ENCODE measurements at places on chromosomes 1 and 21.
A peak's percentile ranks its signal among the peaks of the same experiment; 100 is the strongest.

- DNase-seq: no peak
Observed at GRCh38 chr1:173355281-173356031, 121.7 kb upstream of the PRDX6 start.

DNA sequence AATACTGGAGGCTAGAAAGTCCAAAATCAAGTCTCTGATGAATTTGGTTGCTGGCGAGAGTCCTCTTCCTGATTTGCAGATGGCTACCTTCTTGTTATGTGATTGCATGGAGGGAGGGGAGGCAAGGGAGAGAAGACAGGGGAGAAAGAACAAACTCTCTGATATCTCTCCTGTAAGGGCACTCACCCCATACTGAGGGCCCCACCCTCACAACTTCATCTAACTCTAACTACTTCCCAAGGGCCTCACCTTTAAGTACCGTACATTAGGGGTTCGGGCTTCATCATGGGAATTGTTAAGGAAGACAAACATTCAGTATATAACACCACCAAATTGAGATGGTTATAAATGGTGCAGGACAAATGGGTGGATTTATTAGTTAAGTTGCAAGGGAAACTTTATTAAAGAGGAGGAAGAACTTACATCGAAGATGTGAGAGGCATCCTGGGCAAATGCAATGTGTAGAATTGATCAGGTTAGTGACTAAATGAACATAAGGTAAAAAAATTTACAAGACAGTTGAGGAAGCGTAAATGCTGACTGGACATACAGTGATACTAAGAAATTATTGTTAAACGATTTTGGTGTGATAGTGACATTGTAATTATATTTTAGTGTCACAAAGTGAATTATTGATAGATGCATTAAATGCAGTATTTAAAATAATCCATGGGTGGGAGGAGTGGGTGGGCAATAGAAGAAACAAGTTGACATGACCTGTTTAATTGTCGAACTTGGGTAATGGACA, 10.6 kb downstream of the OR2B11 start:
- no peak for DNase-seq

DNA sequence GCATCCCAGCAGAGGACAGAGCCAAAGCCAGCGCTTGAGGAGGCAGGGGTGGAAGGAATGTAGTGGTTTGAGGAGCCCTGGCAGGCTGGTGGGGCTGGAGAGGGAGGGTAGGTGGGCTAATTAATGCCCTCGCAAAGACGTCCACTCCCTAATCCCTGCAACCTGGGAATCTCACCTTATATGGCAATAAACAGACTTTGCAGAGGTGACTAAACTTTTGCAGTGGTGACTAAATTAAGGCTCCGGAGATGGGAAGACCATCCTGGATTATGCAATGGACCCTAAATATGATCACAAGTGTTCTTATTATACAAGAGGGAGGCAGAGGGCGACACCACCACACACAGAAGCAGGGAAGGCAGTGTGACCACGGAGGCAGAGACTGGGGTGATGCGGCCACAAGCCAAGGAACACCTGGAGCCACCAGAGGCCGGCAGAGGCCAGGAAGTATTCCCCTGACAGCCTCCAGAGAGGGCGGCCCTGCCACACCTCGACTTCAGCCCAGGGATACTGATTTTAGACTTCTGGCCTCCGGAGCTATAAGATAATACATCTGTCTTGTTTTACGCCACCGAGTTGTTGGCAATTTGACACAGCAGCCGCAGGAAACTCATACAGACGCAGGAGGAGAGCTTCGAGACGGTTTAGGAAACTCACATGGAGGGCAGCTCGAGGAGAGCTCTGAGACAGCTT, 23.1 kb upstream of the NPPB start:
- no peak for DNase-seq

- DNase-seq: no peak
Observed at GRCh38 chr21:43692949-43693348, 26.0 kb upstream of the PDXK start.

GRCh38 chr1:183859119-183859518, 54.2 kb downstream of the RGL1 start:
- DNase-seq: no peak

DNA sequence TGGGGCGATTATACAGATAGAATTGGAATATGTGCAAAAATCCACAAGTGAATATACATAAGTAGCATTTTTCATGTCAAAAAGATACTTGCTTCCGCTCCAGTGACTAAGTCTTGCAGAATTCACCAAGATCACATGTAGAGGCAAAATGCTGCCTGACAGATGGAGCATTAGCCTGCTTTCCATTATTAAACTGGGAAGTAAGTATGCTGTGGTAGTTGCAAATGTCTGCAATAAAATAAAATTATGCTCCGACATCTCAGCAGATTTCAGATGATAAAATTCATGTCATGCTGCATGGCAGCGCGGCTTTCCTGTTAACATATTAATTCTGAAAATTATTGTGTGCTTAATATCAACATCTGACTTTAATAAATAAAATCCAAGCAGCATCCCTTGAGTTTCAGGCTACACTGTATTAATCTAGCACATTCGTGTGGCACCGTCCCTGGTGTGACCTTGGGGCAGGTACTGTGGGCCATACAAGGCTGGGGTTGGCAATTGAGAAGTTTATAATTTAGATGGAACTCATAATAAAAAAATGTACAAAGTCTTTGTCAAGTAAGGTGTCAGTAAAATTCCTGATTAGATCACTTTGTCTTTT, 366.4 kb upstream of the ZP4 start:
- peak; percentile 3 for DNase-seq

GRCh38 chr1:165445388-165445787, 462 bp upstream of the RXRG start:
- no peak for DNase-seq

- DNase-seq: no peak
Observed at GRCh38 chr1:63135174-63135512, 187.2 kb upstream of the FOXD3 start.

GRCh38 chr1:109927911-109928321, 17.3 kb downstream of the CSF1 start:
- DNase-seq: no peak

- DNase-seq: no peak
Observed at GRCh38 chr1:241715435-241715834, 63.4 kb downstream of the WDR64 start.

All from AG04449 (cell line).